ENCODE measurements at places on chromosomes 1 and 21. TPM values are rescaled to one million over a fixed set of nuclear protein-coding genes. Genes with fewer than 3 reads are reported as not detected.

LDLRAD2 gene
- 5.2 TPM for polyA plus RNA-seq

SH2D2A gene
- polyA plus RNA-seq, result 0.40 TPM

S100A14 gene
- polyA plus RNA-seq, result 179 TPM

ZNF648 gene
- polyA plus RNA-seq, result 0.10 TPM

GRCh38 chr1:16294219-16295212 lies 57.5 kb upstream of the CPLANE2 start:
- no peak for DNase-seq

DNA sequence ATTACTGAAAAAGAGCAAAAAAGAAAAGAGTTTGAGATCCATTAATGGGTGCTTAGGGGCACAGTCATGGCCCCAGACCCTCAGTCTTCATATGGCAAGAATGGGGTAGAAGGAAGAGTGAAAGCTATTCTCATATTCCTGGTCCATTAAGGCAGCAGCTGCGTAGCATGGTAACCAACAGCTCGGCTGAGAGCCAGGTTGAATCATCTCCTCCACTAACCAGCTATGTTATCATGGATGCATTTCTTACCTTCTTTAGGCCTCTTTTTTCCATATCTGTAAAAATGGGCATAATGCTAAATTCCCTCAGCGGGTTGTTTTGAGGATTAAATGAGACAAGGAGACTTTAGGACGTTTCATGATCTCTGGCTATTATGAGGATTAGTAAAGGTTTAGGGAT lies 15.0 kb upstream of the SARS1 start:
- no peak for DNase-seq

DNA sequence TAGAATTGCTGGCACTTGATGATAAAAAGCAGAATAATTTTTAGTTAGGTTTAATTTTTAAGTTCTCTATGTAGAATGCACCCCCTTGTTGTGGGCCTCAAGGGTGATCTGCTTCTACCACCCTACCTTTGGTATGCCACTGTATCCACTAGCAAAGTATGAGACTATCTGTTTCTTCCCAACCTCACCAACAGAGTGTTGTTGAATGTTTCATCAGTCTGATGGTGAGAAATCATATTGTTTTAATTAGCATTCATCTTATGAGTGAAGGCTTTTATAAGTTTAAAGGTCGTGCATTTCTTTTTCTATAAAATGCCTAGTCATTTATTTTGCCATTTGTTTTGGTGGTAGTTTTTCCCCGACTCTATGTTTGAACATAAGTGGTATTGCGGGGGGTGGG lies 141.0 kb downstream of the MAGI3 start:
- DNase-seq, result no peak

DNA sequence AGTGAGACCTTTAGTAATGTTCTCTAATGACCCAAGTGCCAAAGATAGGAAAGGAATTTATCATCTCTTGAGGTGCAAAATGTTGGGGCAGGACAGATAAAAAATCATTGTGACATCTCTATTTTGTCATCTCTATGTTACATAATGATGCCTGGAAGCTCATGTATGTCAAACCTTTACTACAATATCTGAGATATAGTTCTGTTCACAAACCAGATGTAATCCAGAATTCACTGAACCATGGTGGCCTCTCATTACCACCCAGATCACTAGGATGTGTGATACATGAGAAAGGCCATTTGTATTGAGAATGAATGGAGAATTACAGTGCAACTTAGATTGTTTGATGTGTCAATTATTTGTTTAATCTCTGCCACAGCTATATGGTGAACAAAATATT lies 22.0 kb upstream of the KCTD3 start:
- no peak for DNase-seq

DNA sequence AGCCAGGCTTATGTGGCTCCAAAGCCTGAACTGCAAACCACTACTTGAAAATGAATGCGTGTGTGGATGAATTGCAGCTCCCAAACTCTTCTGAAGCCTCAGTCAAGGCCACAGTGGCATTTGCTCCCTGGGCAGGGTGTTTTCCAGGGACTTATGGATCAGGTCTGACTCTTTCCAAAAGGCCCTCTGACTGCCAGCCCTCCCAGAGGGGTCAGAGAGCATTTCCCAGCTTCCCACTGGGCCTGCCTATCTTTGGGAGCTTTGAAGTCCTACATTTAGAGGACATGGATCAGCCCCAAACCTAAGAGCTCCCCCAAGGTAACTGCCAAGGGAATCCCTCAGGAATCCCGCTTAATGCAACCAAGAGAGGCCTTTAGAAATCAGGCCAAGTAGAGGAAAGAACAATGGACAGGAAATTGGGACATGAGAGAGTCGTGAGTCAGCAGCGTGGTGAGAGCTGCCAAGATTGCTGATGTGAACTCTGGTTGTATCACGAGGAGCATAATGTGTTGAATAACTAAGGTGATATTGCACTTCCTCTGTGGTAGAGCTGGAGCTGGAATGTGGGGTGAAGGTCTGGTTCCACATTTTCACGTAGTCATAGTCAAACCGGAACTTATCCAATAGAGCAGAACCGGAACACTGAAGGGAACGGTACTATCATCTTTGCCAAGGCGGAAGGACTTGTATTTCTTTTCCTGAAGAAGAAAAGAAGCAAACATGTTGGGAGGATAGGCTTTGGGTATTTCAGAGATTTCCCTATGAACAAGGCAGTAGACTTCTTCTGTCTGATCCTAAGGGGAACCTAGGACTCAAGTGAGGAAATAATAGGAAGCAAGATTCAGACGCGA lies 99.4 kb upstream of the JUN start:
- no peak for DNase-seq

- DNase-seq, result no peak
Measured at GRCh38 chr1:21893046-21893805, 43.9 kb downstream of the HSPG2 start.

GRCh38 chr1:201557572-201557958 lies 18.6 kb downstream of the NAV1 start:
- DNase-seq, result no peak

DNA sequence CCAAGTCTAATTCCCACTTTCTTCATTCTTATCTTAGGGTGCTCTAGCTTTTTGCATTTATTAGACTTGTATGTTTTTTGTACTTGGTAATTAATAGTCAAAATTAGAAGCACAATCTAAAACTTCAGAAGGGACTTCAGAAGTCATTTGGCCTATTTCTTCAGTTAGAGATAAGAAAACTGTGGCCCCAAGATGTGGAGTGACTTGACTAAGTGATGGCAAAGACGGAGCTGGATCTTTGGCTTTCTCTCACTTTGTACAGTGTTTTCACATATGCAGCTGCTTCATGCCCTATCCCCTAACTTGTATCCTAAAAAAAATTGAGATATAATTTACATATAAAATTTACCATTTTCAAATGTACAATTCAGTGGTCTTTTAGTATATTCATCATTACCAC lies 21.7 kb downstream of the EPB41 start:
- DNase-seq, result no peak

GRCh38 chr21:46637952-46638746 lies 2.7 kb downstream of the PRMT2 start:
- DNase-seq, result no peak

- DNase-seq, result no peak
Measured at GRCh38 chr21:43930074-43930847, 65.2 kb downstream of the AGPAT3 start.

GRCh38 chr1:19861034-19861433 lies 21.2 kb upstream of the OTUD3 start:
- DNase-seq, result no peak

DNA sequence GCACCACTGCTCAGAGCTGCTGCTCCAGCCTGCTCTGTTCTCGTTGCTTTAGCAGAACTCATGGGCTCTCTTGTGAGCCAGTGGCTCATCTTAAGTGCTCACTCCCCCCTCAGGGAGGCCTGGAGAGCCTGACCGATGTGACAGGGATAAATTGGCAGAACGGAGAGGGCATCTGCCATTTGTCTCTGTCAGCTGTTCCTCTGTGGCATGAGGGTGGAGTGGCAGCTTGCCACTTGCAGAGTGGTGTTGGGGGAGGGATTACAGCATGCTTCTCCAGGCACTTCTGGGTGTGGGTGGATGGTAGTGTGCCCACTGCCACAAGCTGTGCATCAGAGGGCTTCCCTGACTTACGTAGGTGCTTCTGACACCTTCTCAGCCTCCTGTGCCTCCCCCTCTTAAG lies 229.5 kb downstream of the PAPPA2 start:
- no peak for DNase-seq

DNA sequence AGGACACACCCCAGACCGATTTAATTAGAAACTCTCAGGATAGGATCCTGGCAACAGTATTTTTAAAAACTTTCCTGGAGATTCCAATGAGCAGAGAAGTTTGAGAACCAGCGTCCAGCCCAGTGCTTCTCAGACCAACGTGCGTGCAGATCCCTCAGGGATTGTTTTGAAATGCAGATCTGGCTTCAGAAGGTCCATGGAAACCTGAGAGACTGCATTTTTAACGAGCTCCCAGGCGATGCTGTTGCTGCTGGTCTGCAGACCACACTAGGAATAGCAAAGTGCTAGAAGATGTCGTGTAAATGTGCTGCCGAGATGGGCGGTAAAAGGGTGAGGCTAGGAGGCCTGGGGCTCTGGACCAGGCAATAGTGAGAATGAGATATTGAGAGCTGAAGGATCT lies 18.4 kb upstream of the CASQ1 start:
- no peak for DNase-seq

DNA sequence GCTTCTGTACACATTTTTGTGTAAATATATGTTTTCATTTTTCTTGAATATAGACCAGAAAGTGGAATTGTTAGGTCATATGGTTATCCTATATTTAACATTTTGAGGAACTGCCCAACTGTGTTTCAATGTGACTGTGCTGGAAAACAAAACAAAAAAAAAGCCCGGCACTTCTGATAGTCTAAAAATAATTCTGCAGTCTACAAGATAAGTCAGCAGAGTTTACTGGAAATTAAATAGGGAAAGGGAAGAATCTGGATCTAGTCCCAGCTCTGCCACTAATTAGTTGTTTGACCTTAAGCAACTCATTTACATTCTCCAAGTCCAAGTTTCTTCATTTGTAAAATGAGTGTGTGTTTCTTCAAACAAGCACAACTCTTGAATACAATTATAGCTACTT lies 869.1 kb upstream of the B3GALT2 start:
- DNase-seq, result peak; percentile 47

DNA sequence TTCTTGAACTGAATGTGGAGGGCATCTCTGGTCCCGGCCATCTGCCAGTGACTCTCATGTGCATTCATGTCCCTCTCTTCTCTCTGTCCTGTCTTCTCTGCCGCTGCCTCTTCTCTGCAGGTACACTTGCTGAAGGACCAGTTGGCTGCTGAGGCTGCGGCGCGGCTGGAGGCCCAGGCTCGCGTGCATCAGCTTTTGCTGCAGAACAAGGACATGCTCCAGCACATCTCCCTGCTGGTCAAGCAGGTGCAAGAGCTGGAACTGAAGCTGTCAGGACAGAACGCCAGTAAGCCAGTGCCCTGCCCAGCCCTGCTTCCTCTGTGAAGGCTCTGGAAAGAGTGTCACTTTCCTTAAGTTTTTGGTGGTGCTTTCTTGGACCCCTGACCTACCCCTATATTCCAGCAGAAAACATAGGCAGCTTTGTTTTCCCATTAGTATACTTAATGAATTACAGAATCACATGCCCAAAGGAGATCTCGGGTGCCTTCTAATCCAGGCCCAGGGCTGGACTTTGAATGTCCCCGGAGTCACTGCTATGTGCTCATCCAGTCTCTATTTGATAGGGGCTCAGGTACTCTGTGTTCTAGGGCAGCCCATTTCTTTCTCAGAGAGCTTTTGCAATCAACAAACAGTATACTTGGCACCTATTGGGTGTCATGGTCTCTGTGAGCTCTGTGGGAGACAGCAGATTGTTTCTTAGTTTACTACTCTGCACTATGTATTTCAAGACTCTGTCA lies 11.2 kb downstream of the SPATA46 start:
- DNase-seq, result no peak

DNA sequence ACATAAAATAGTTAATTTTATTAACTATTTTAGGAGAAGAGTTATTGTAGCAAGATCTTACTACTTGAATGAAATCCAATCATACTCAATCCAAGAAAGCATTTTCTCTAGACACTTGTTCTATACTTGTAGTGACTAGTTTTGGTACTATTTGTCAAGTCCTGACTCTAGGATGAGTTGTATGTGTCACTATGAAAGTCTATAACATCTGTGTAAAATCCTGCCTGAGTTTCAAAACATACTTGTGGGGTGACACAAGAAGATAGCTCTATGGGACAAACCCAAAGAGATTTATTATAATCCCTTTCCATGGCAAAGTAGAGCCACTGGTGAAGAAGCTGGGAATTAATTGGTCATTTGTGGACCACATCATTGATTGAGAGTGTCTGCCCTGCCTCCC lies 1042.2 kb upstream of the ADGRL4 start:
- no peak for DNase-seq

GRCh38 chr1:119987112-119987511 lies 82.3 kb downstream of the NOTCH2 start:
- DNase-seq, result no peak

GRCh38 chr21:45980271-45980670 lies 1.3 kb upstream of the COL6A1 start:
- DNase-seq, result no peak

- no peak for DNase-seq
Measured at GRCh38 chr1:153277852-153278251, 18.4 kb downstream of the LORICRIN start.

DNA sequence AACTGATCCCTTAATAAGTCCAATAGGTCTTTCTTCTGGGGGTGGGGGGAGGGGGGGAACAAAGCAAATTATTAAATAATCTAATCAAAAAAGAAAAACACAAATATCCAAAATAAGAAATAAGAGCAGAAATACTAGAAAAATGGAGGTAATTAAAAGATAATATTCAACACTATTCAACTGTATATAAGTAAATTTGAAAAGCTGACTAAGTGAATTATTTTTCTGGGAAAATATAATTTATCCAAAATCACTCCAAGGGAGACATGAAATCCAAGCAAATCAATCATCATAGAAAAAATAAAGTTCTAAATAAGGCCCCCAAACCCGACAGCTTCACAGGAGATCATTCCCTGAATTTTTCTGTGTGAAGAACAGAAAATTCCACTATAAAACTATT lies 18.8 kb downstream of the VPS26C start:
- no peak for DNase-seq
